C1 segment of cervical spinal cord (tissue), 14 donors: ENCODE measurements at places on chromosomes 2 and 18.

DNA sequence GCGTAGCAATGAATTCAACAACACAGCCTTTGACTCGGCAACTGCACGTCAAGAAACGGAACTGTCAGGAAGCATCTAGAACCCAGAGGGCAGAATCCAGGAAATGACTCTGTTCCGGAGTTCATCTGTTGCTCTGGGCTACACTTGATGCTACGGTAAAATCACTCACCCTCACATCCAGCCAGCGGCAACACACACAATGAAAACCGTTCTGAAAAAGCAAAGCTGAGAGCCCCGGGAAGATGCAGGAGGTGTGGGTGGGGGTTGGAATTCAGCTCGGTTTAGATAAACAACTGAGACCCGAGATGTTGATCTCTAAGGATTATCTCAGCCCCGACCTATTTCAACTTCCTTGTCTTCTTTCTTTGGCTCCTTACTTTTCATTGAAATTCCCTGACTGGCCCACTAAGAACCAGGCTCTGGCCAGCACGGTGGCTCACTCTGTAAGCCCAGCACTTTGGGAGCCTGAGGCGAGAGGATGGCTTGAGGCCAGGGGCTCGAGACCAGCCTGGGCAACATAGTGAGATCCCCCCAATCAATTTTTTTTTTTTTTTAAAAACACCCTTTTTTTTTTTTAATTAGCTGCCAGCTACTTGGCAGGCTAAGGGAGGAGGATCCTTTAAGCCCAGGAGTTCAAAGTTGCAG is 13.3 kb upstream of the RAB17 start:
- peak; percentile 21 for DNase-seq

GRCh38 chr2:136393514-136393913 is 275.6 kb upstream of the CXCR4 start:
- no peak for DNase-seq

DNA sequence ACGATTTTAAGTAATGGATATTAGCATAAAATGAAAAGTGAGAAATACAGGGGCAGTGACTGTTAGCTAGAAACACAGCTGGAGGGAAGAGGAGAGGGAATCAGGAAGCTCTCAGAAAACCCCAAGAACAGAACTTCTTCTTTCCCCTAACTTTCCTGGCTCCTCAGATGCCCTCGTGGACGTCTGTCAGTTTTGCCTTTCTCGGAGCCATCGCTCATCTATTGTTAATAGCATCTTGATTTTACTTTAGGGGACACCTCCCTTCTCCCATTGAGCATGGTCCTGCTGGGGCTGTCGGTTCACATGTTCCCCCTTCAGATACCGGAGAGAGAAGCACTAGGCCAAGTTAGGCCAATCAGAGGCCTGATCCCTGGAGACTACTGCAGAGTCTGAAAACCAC is 2.3 kb upstream of the PLEK start:
- no peak for DNase-seq

GRCh38 chr18:49345931-49346696 is 114.3 kb downstream of the DYM start:
- no peak for DNase-seq

DNA sequence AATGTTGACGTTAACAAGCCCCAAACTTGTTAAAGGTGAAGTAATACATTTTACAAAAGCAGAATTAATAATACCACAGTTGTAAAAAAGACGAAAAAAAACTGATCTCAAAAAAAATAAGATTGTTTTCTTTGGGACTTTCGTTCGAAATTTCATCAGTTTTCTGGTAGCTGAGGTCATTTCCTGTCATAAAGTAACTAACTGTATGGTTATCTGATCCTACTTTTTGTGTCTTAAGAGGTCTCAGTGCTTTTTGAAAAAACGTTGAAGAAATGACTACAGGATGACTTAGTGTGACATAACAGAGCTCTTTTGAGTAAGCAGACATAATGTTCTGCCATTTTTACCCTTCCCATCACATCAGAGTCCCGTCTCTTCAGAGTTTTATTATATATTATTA is 79.3 kb downstream of the BIRC6 start:
- DNase-seq: no peak
